ENCODE measurements at places on chromosomes 5 and 9. TPM values are rescaled to one million over a fixed set of nuclear protein-coding genes. Genes with fewer than 3 reads are reported as not detected.

DNA sequence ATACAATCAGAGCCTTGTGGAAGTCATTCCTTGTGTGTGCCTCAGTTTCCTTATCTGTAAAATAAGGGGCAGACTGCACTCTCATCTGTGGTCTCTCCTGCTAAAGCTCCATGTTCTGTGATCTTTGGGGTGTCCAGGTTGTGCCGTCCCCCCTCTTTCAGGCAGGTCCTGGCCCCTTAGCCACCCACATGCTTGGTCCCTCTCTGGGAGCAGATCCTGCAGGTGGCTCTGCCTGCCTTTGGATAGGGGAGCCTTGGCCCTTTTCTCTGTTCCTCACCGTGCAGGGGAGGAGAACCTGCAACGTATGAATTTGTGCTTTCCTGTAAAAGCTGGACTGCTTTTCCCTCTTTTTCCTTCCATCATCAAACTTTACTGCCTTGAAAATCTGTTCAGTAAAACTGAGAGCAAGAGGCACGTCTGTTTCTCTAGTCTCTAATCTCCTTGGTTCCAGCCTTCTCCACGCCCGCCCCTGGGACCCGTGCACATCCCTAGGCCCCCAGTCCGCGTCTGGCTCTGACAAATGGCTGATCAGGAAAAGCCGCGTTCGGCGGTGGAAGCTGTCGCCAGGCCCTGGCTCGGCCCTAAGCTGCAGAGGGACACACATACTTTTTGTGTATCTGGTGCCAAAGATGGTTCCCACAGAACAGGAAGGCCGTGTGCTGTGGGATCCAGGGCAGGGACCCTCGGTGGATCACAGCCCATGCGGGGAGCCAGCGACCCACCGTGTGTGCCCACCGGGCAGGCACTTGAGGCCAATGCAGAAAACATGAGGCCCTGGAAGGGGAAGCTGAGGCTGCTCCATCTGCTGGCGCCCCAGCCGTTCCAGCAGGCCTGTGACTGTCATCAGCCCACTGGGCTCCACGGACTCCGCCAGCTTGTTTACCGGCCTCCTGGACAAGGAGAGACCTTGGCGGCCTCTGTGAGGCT lies 43.4 kb upstream of the COL5A1 start:
- no peak for DNase-seq

GRCh38 chr5:64458948-64459347 lies 46.9 kb upstream of the RGS7BP start:
- no peak for DNase-seq

DNA sequence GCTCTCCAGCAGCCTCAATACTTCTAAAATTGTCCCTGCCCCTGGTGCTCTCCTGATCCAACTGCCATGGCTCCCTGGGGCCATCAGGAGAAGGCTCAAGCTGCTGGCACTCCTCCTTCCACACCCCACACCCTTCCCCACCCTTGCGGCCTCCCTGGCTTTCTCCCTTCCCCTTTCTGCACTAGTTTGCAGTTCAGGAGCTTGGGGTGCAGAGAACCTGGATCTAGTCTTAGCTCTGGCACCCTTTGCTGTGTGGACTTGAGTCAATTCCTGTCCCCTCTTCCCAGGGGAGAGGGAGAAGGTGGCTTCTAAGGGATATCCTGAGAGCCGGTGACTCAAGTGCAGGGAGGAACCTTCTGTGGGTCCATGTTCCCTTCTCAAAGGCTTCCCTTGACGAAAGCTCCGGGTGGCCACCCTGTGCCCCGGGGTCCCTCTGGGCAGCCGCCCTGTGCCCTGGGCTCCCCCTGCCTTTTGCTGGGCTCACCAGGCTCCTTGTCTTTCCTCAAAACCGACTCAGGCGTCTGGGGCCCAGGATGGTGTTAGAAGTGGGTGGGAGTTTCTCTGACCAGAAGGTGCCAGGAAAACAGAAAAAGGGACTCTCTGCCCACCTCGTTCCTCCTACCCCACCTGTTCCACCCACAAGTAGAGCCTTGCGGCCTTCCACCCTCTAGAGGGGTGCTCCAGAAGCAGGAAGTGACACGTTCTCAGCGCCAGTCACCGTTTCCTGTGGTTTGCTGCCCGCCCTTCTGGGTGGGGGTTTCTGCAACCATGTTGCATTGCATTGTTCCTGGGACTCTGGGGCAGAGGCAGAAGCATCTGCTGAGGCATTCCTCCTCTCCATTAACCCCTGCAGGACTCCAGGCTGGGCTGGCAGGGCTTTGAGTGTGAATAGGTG lies 15.0 kb downstream of the GLIPR2 start:
- DNase-seq = peak; percentile 41

DNA sequence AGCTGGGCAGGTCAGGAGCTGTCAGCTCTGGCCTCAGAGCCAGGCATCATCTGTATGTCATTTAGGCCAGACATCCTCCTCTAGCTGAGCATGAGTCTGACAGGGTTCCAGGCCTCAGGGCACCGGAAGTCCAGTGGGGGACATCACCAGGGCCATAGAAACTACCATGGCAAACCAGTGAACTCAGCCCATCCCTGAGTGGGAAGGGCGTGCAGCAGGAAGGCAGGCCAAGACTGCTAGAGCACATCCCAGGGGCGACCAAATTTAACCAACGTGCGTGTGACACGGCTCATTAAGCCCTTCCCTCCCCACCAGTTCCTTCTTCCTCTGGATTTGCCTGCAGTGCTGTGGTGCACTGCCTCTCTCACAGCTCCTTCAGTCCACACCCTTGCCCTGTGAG lies 75.9 kb downstream of the COL27A1 start:
- no peak for DNase-seq

- DNase-seq = no peak
Observed at GRCh38 chr5:10545084-10545483, 18.8 kb upstream of the ANKRD33B start.

DNA sequence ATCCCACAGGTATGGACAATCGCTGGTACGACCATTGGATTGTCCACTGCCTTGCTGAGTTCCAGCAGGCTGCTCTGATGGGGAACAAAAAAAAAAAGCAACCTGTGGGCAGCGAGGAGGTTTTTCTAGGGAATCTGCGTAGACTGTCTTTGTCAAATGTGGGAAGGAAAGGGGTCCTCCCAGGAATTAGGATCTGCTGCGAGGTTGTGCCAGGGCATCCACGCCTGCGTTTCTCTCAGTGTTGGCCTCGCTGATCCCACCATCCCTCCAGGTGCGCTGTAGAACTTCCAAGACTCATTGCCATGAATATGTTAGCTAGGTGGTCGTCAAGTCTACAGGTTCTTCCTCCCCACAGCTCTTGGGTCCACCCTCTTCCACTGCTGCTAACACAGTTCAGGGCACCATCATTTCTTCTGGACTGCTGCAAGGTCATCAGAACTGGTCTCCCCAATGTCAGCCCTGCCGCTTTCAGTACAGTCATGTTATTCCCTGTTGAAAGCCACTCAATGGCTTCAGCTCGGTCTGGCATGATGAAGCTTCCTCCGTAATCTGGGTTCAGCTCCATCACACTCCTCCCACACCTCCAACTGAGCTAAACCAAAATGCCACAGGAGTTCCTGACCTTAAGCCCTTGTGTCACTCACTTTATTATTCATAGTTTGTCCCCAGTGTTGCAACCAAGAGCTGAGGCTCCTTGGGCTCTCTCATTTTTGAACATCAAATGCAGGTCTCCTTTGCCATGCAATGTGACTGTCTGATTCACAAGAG lies 79.5 kb upstream of the DMRT1 start:
- no peak for DNase-seq

PTCD2 gene
- total RNA-seq = 13.6 TPM

CER1 gene
- total RNA-seq = not detected

OCLN gene
- 3.0 TPM for total RNA-seq

All from fibroblast of the aortic adventitia (primary cell).